ENCODE measurements at places on chromosomes 13 and 19.

DNA sequence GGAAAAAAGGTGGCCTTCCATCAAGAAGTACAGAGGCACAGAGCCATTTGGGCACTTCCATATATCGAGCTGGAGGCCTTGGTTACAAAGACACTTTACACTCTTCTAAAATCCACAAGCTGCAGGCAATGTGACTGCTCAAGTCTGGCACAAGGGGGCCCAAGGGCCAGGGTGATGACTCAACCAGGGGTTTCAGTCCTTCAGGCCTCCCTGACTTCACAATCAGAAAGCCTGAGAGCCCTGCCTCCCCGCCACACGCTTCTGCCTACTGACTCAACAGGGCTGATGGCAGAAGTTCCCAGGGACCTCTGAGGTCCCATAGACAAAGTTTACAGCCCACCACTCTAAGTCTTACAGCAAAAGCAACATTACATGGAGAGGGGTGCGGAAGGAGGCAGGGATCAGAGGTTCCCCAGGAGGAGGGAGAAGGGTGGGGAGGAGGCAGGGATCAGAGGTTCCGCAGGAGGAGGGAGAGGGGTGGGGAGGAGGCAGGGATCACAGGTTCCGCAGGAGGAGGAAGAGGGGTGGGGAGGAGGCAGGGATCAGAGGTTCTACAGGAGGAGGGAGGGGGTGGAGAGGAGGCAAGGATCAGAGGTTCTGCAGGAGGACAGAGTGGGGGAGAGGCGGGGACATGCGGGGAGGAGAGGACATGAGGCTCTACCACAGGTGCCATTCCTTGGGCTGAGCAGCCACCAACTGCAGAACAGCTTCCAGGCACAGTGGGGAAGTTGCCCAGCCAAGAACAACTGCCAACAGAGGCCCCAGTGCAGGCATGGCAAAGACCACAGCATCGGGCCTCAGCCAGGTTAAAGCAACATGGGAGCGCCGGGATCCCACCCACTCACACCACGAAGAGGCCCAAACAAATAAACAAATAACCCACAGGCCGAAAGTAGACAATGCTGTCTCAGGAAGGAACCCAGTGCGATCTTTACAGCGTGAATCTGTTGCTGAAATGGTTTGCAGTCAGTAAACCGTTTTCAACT lies 52.0 kb downstream of the SLC7A1 start:
- no peak overlapping the region for H3K27ac ChIP-seq
- no peaks in the 10 kb centered on the region for H3K36me3 ChIP-seq
- no peaks in the 10 kb centered on the region for H3K4me1 ChIP-seq

DNA sequence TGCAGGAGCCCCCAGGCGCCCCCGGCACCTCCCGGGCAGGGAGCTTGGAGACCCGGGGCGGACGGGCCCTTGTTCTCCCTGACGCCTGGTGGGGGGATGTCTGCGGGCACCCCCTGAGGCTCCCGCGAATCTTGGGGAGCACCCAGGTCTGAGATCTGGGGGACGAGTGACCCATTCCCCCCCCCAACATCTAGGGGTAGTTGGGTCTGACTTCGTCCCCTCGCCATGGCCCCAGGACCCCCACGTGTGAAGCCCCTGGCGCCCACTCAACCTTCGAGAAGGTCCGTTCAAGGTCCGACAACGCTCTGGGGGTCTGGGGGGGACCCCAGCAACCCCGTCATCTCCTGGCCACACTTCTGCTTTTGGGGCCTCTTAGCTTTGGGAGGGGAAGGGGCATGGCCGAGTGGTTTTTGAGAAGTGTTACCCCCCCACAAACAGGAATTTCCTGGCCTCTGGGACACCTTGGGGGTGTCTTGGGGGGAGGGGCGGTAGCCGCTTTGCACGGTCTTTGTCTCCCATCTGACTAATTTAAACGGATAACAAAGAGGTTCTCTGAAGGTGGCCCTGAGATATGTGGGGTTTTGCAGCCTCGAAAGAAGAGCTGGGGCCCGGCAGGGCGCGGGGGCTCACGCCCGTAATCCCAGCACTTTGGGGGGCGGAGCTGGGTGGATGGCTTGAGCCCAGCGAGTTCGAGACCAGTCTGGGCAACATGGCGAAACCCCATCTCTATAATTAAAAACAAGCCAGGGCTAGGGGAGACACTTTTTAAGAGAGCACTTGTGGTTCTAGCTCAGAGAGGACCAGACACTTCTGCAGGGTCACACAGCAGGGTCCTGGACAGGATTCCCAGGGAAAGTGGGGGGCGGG lies 608 bp downstream of the CNN2 start:
- peaks cover 1% of the 10 kb centered on the region for H3K36me3 ChIP-seq
- H3K4me3 ChIP-seq = peak overlapping the region; percentile 98
- no peaks in the 10 kb centered on the region for H3K27me3 ChIP-seq
- H3K27ac ChIP-seq = peak overlapping the region; percentile 100
- H3K4me1 ChIP-seq = no peaks in the 10 kb centered on the region
- no peak for DNase-seq

DNA sequence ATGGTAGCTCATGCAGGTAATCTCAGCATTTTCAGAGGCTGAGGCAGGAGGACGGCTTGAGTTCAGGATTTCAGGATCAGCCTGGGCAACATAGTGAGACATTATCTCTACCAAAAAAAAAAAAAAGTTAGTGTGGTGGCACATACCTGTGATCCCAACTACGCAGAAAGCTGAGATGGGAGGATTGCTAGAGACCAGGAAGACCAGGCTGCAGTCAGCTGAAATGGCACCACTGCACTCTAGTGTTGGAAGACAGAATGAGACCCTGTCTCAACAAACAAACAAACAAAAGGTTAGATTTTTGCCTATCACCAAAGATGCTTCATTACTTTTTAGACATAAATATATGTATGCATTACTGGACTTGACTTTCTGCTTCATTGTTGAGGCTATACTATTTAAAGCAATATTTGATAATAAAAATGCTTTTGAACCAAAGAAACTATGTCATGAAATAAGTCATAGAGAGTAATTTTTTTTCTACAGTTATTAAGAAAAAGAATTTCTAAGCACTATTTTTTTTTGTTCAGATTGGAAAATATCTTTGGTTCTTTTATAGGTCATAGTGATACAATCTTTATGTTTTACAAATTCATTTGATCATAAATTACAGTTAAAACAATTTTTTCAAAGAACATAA lies 1180.1 kb upstream of the ATXN8OS start:
- no peaks in the 10 kb centered on the region for H3K36me3 ChIP-seq
- no peaks in the 10 kb centered on the region for H3K27me3 ChIP-seq
- no peak overlapping the region for H3K4me3 ChIP-seq
- DNase-seq = no peak
- no peak overlapping the region for H3K27ac ChIP-seq

DNA sequence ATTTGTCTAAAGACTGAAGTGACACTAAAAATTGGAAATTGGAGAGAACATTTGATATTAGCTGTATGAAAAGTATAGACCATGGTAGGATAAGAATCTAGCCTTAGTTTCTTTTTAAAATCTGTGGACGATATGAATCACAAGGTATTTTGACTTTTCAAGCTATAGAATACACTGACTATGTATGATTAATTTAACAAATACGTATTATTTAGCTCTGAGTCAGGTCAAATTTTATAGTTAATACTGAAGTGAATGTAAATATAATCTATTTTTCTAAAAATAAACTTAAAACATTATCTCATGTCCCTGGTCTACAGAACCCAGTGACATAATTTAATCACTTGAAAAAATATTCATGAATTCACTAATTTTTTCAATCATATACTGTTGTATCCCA lies 795.6 kb upstream of the SLITRK1 start:
- no peaks in the 10 kb centered on the region for H3K36me3 ChIP-seq
- H3K27me3 ChIP-seq = no peaks in the 10 kb centered on the region
- H3K27ac ChIP-seq = no peak overlapping the region
- H3K4me3 ChIP-seq = no peak overlapping the region

DNA sequence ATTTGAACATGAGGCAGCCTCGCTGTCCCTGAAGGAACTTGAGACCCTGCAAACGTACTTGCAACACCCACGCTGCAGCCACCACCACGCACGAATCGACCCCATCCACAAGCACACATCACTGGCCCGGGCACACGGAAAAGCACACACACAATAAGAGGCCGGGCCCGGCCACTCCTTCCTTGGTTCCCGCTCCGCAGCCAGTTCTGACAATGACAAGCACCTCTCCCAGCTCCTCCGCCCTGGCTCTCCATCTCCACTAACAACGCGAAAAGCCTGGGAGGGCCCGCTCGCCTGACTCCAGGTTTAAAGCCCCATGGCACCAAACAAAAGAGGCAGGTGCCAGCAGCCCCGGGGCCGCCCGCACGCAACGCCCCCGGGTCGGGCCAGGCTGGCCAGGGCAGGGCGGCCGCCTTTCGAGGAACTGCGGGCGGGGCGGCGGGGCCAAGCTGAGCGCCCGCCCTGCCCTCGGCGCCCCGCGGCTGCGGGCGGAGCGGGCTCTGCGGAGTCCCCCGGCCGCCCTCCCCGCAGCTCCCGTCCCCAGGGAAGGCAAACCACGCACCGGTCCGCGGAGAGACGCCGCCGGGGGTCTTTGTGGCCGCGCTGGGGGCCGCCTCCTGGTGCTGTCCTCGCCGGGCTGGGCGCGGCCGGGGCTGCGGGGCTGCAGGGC lies 495 bp downstream of the DCLK1 start:
- H3K27me3 ChIP-seq = no peaks in the 10 kb centered on the region
- no peaks in the 10 kb centered on the region for H3K4me1 ChIP-seq
- DNase-seq = peak; percentile 78
- peak overlapping the region; percentile 68 for H3K4me3 ChIP-seq
- H3K27ac ChIP-seq = no peak overlapping the region

- no peaks in the 10 kb centered on the region for H3K36me3 ChIP-seq
- H3K4me1 ChIP-seq = peaks cover 3% of the 10 kb centered on the region
- no peaks in the 10 kb centered on the region for H3K27me3 ChIP-seq
- H3K4me3 ChIP-seq = peak within 1 kb of the TSS; percentile 97
- peak within 1 kb of the TSS; percentile 95 for H3K27ac ChIP-seq
Measured at GRCh38 chr13:44575741-44576350, at the start of gene TSC22D1. Gene TSC22D1 (minus strand): TSS chr13:44576330. CDS start chr13:44576074, 256 bp downstream.

- no peaks in the 10 kb centered on the region for H3K36me3 ChIP-seq
- DNase-seq = no peak
- H3K27ac ChIP-seq = no peak overlapping the region
- H3K4me1 ChIP-seq = peaks cover 3% of the 10 kb centered on the region
- H3K27me3 ChIP-seq = no peaks in the 10 kb centered on the region
- no peak overlapping the region for H3K4me3 ChIP-seq
Measured at GRCh38 chr13:40547591-40548315, 118.7 kb downstream of the FOXO1 start.

Data from aorta (tissue), 5 donors.